ENCODE measurements at places on chromosomes 3 and 15.

- DNase-seq = no peak
Observed at GRCh38 chr15:32991619-32992111, 202.8 kb downstream of the FMN1 start.

DNA sequence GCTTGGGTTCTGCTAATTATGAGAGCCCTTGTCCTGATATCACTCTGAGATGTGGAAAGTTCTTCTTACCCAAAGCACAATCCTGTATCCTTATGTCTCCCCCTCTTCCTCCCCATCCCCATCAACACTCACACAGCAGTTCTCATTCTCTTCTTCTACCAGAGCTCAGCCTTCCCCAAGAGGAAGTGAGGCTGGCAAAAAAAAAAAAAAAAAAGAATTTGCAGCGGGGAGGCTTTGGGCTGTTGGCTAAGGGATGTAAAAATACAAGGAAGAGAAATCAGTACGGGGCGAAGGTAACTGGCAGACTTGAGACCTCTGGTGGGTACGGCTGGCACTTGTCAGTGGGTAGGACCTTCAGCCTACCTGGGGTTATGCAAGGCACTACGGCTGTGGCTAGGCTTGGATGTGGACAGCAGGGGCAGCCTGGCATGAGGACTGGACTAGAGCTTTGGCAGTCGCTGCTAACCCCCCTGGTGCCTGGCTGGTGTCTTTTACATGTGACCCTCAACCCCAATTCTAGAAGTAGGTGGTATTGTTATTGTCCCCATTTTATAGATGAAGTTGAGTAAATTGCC lies 5.4 kb downstream of the VIPR1 start:
- no peak for DNase-seq

DNA sequence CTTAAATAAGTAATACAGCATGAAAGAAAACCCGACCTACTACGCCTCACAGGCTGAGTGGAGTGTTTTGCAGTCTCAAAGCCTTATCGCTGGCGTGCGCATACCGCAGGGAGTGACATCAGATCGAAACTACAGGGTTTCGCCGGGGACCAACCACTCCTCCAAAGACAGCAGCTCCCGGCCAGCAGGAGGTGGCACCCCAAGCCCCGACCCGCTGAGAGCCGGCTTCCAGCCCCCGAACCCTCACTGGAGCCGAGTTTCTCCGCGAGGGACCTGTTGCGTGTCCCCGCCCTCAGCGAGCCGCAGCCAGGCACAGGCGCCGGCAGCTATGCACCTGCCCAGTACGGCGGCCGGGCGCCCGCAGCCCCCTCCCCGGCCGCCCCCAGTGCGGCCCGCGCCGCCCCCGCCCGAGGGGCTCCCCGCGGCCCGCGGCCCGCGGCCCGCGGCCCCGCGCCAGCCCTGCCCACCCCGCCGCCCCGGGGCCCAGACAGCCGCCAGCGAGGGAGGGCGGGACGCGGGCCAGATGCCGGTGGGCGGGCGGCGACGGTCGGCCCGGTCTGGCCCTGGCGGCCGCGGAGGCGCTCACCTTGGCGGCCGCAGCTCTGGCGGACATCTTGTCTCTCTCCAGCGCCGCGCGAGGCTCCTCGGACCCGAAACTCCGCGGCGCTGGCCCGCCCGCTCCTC lies 710 bp downstream of the TJP1 start:
- DNase-seq = no peak

DNA sequence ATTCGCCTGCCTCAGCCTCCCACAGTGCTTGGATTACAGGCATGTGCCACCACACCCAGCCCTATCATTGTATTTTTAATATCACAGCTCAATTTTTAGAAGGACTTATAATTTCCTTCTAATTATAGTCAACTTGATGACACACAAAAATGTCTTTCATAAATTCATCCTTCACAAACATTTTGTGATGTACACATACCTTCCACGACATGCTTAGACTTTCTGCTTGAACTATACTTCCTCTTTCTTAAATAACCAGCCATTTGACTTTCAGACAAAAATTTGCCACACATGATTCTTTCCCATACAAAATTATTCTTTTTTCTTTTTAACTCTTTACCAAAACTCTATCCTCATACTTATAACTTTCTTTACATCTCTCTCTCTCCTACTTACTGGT lies 48.4 kb upstream of the CCK start:
- DNase-seq = no peak

GRCh38 chr15:59945036-59945435 lies 59.1 kb upstream of the FOXB1 start:
- DNase-seq = no peak

Measured in NCI-H524 treated with DMSO at 0.1 percent for 48 hours (cell line).